ENCODE measurements at places on chromosomes 2 and 18.

GRCh38 chr18:50578651-50579050 lies 18.8 kb downstream of the MAPK4 start:
- DNase-seq = no peak

DNA sequence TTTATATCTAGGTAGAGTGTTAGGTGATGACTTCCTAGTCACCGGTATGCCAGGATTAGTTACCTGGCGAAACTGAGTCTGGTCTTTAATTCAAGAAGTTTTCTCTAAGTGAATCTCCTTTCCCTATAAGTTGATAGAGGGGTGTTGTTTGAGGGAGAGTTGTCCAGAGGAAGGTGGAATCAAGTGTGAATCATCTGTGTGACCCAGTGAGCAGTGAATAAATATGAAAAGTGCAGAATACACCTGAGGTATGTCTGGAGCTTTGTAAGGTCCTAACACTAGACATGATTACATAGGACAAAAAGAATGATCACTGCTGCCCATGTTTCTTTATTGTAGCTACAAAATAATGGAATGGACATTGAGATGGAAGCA lies 11.2 kb downstream of the POU3F3 start:
- DNase-seq = peak; percentile 1

- no peak for DNase-seq
These were observed 179.7 kb downstream of the MREG start for GRCh38 chr2:215833531-215834162.

DNA sequence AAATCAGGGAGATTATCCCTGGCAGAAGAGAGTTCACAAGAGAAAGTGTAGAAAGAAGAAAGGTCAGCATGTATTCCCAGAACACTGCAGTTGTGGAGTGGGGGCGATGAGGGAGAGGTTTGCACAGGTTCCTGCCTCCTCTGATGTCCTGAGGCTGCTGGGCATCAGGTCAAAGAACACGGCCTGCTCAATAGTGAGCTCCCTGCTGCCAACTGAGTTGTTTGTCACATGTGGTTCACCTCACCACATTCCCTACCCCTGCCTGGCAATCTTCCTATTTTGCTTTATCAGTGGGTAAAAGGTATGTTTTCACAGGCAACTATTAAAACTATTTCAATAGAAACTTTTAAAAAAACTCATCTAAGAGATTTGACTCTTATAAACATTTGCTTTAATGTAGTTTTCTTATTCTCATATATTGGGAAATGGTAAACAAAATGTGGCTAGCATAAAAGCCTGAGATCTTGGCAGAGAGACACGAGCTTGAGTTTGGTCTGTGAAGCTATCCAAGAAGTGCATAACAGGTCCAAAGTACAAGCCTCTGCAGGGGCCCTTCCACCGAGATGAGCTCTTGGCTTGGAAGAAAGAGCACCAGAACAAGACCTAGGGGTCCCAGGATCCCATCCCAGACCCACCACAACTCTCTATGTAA lies 123.9 kb upstream of the SRD5A2 start:
- no peak for DNase-seq

GRCh38 chr2:147398301-147398700 lies 446.5 kb upstream of the ACVR2A start:
- peak; percentile 8 for DNase-seq

GRCh38 chr2:174334781-174335251 lies at the start of gene SP9:
SP9 (plus strand) TSS chr2:174334954; CDS start chr2:174335093, 139 bp downstream.
- peak; percentile 91 for DNase-seq

DNA sequence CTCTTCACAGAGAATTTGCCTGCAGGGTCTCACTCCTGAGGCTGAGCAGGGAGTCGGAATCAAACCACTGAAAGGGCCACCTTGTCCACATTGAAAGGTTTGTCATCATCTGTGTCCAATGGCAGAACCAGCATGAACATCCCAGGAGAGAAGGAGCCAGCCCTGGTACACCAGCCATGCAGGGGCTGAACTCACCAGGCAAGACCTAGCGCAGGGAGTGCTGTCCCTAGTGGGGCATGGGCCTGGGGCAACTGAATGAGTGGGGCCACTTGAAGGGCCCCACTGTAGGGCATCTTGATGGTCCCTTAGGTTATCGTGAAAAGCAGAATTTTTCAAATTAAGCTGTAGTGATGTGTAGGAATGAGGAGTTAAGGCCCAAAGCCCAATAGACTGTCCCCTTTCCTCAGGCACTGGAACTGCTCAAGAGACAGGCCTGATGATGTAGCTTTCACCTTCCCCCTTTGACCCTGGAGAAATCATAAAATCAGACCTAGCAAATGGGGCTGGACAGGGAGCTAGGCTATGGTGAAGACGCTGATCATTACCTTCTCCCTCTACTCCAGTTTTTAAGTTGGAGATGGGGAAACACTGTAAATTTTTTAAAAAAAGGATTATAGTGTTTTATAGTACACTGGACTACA lies 8.4 kb upstream of the PLEK start:
- DNase-seq = no peak

DNA sequence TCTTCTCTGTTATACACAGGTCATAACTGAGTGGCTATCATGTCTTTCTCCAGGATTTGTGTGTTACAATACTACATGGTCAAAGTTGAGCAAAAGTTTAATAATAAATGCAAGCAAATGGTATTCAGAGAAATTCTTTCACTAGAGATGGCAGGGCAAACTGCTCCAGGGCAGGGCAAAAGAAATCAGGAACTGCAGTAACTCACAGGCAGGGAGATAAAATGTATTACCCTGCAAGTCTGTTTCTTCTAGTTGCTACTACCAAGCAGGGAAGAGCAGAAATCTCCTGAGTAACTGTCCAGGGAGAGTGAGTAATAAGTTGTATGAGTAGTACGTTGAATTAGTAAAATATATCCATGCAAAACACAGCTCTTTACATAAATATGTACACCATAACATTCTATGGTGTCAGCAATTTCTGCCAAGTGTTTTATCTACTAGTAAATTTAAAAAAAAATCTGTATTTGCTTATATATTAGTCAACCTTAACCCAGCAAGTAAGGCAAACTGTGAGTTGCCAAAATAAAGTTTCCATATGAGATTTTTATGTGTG lies 404.1 kb downstream of the ZEB2 start:
- DNase-seq = no peak

DNA sequence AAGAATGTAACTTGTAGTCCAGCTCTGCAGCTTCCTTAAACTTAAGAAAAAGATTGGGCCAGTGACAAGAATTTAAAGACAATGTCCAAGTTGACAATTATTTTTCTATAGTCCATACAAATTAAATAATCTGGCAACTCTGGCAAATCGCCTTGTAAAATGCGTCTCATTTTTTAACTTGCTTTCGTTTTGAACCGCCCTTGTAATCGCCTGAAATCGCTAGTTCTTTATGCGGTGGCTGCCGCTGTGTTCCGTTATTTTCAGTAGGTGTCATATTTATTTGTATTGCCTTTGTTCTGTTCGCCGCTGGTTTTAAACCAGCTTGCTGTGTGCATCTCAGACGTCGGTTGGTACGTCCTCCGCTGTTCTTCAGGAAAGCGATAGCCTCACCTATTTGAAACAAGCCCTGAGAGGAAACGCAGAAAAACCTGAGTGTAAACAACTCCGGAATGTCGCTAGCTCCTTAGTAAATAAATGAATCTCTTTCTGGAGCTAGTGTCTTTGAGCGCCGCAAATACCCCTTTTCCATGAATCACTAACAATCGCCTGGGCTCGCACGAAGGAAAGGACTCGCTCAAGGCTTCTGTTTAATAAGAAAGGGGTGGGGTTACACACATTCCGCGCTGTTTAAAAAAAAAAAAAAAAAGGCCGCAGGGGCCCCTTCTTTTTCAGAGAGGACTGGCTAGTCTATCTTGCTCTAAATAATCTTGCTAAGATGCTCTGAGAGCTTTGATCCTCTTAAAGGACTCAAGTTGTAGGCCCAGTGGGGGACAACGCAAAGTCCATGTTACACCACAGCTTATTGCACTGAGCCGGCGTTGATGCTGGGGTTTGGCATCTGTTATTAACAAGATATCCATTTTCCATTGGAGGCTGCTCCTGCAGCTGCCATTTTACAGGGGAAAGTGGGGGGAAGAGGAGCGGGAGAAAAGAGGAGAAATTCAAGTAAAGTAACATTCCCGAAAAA lies 3.0 kb downstream of the HOXD8 start:
- DNase-seq = peak; percentile 56

DNA sequence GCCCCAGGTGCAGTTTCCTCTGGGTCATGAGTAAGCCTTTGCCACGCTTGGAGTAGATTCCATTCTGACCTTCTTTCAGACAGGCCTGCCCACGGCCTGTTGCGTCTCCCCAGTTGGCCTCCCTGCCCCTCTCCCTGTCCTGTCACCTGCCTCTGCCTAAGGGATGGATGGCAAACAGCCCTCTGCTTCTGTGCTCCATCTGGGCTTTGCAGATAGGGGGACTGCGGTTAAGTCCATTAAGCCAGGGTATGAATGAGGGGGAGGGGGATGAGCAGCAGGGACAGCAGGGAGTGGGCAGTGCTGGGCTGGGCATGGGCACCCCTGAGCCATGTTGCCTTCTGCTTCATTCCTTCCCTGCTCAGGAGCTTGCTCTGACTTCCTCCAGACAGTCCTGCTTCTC lies 37.6 kb upstream of the B3GNT7 start:
- DNase-seq = no peak

- no peak for DNase-seq
These were observed 205.3 kb upstream of the CDH20 start for GRCh38 chr18:61127714-61128467.

Data from tongue (tissue), 3 donors.